Upper lobe of left lung (tissue), 6 donors: ENCODE measurements at places on chromosomes 12 and 14. TPM values are rescaled to one million over a fixed set of nuclear protein-coding genes. Genes with fewer than 3 reads are reported as not detected.

DNA sequence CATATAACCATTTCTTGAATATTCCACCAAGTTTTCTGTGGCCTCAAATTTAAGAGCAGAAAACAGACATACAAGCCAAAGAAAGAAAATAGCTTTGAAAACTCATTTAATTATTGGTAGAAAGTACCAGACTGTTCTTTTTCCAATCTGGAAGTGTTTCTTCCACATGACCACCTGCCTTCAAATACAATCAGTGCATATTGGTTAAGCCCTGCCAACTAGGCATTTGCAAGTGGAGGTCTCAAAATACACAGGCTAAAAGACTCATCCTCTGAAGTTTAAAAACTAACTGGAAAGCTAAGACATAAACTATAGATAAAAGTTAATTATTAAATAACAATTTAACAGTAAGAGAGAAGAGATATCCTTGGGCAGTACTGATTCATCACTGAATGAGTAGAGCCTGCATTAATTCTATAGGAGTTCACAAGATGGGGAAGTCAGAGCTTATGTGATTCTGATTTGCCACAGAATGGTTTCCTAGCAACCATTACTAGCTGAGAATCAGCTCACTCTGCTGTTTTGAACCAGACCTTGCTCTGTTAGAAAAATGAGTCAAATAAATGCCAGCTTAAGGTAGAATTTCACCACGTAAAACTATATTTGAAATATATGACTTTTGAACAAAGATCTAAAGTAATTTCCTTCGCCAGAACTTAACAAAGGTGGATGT is 433.8 kb downstream of the FUT8 start:
- DNase-seq, result no peak
- no peaks in the 10 kb centered on the region for H3K36me3 ChIP-seq
- no peak overlapping the region for H3K27ac ChIP-seq
- no peaks in the 10 kb centered on the region for H3K4me1 ChIP-seq

GRCh38 chr12:54956818-54957641 is 27.5 kb downstream of the TESPA1 start:
- no peak overlapping the region for H3K27ac ChIP-seq
- no peaks in the 10 kb centered on the region for H3K4me1 ChIP-seq
- no peak overlapping the region for H3K4me3 ChIP-seq
- H3K27me3 ChIP-seq, result no peaks in the 10 kb centered on the region

DNA sequence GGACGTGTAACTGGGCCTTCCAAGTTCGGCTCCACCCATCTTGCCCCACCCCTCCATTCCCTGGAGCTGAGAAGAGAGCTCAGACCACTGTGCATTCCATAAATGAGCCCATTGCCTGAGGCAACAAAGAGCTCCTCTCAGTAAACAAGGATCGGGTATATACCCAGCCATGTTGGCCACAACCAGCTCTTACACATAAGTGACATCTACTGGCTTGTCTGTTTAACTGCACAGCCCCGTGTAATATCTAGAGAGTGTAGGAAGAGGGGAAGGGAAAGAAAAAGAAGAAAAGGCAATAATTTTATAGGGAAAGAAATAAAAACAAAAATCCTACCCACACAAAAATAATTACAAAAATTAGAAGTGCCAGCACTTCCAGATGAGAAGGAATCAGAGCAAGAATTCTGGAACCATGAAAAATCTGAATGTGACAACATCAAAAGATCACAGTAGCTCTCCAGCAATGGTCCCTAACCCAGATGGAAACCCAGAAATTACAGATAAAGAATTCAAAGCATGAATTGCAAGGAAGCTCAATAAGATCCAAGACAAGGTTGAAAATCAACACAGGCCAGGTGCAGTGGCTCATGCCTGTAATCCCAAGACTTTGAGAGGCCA is 308.1 kb downstream of the RPAP3 start:
- H3K36me3 ChIP-seq, result no peaks in the 10 kb centered on the region
- H3K27me3 ChIP-seq, result no peaks in the 10 kb centered on the region
- DNase-seq, result no peak
- H3K27ac ChIP-seq, result no peak overlapping the region
- H3K4me3 ChIP-seq, result no peak overlapping the region
- H3K4me1 ChIP-seq, result peaks cover 6% of the 10 kb centered on the region

GRCh38 chr14:76779221-76780057 is 18.2 kb downstream of the VASH1 start:
- no peak for DNase-seq
- peaks cover 15% of the 10 kb centered on the region for H3K36me3 ChIP-seq
- H3K4me1 ChIP-seq, result peaks cover 42% of the 10 kb centered on the region
- no peak overlapping the region for H3K4me3 ChIP-seq
- no peak overlapping the region for H3K27ac ChIP-seq

DNA sequence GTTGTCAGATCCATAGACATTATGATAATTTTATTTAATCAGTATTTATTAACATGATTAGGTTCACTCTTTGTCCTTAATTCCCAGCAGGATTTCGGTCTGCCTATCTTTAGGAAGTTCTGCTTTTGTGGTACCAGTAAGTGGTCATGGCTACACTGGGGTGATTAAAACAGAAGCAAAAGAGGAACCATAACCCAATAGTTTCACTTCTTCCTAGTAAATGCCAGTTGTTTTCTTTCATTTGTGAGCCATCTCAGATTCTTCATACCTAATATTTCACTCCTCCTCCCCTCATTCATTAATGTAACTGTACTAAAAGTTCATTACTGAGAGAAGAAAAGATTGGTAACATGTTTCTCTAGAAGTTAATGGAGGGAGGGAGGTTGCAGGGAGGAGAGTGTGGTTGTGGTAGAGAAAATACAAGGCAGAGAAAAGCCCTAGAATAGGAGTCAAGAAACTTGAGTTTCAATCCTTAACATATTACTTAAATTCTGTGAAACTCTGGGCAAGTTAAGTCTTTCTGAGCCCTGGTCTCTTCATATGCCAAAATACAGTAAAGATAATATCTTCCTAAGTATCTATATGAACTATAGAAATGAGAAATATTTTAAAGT is 101.2 kb downstream of the PEBP1 start:
- H3K4me1 ChIP-seq, result no peaks in the 10 kb centered on the region
- H3K27me3 ChIP-seq, result no peaks in the 10 kb centered on the region
- H3K4me3 ChIP-seq, result no peak overlapping the region
- peaks cover 13% of the 10 kb centered on the region for H3K36me3 ChIP-seq
- DNase-seq, result no peak

- H3K36me3 ChIP-seq, result no peaks in the 10 kb centered on the region
- H3K4me1 ChIP-seq, result no peaks in the 10 kb centered on the region
- no peaks in the 10 kb centered on the region for H3K27me3 ChIP-seq
- H3K4me3 ChIP-seq, result no peak overlapping the region
- no peak for DNase-seq
These were observed 360.4 kb downstream of the ATP23 start for GRCh38 chr12:58301730-58302122.

GRCh38 chr14:75342762-75343599 is 64.4 kb downstream of the FOS start:
- no peaks in the 10 kb centered on the region for H3K27me3 ChIP-seq
- peak overlapping the region; percentile 91 for H3K27ac ChIP-seq
- H3K36me3 ChIP-seq, result no peaks in the 10 kb centered on the region
- no peak overlapping the region for H3K4me3 ChIP-seq

Gene NEDD8
- 119 TPM for total RNA-seq

Gene AVPR1A
- total RNA-seq, result not detected
